Activated naive CD4-positive, alpha-beta T cell (primary cell): ENCODE measurements at places on chromosomes 13 and 19.

DNA sequence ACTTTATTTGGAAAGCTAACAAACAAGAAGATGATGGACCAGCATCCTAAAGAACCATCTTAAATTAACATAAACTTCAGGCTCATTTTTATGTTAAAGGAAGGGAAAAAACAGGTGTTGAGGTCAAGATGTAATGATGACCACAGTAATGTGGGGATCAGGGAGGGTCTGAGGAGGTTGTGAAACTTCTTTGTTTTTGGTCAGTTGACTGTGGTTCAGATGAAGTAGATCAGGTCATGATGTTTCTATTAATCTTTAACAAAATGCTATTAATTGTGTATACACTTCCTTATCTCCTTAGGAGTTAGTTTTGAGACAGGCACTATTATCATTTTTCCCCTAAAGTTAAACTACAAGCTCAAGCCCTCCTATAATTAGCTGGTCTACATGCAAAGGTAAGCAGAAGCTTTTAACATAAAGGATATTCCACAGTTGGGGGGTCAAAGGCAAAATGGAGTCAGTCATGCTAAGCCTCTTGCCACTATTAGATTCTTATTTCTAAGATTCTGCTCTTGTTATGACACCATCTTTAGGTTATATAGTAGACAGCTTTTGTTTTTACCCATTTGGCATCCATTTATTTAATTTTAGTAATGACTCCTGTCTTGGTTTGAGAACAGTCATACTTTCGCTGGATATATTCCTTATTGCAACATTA, 800.1 kb upstream of the PCDH9 start:
- no peak for DNase-seq

DNA sequence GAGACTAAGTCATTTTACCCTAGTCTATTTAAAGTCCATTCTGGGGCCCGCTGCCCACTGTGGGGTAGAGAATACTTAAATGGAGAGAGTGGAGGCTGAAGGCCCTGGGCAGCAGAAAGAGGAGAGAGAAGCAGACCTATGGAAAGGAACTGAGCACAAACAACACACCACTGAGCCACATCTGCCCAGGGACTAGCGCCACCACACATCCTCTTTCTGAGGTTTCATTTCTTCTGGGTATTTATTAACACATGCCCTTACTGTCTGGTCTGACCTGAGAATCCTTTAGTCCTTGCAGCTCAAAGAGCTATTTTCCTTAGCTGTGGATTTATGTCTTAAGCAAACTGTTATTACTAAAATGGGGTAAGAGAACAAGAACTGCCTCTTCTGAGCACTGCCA, 154.0 kb downstream of the NALCN start:
- no peak for DNase-seq

DNA sequence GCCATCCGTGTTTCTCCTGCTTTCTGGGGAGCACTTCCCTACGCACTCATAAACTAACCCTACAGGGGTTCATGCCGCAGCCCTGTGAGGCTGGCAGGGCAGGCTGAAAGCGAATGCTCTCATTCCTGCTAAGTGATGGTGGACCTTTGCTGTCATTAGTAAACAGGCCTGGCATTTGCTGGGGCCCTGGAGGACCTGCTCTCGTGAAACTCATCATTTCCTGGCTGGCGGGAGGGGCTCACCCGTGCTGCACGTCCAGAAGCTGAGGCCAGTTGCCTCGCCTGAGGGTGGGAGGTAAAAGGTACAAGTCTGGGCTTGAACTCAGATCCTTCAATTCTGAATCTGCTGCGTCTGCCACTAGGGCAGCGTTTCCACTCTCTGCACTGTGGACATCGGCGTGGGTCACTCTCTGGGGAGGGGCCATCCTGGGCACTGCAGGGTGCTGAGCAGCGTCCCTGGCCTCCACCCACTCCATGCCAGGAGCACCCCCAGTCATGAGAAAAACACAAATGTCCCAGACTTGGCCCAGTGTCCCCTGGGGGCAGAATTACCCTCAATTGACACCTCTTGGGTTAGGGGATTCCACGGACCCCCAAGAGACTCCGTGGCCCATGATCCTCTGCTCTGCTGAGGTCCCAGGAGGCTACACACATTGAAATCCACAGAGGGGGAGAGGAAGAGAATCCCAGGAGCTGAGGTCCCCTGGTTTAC, 7.0 kb downstream of the MOB3A start:
- DNase-seq = no peak

- DNase-seq = no peak
Observed at GRCh38 chr19:45522010-45522941, 15.0 kb downstream of the VASP start.

DNA sequence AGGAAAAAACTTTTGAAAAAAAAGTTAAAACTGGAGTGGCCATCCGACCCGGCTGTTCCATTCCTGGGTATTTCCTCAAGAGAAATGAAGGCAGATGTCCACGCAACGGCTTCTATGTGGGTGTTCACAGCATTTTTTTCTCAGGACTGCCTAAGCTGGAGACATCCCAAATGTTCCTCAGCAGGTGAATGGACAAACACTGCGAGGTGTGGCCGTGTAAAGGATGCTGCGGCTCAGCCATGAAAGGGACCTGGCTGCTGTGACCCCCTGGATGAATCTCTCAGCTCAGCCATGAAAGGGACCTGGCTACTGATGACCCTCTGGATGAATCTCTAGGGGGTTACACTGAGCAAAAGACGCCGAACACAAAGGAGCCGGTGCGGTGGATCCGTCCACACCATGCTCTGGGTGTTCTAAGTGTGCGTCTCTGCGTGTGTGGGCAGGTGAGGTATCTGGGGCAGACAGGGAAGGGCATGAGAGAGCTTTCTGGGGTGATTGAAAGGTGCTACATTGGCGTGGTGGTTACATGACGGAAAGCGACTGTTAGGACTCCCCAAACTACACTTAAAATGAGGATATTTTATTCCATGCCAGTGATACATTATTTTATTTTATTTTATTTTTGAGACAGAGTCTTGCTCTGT, 7.2 kb upstream of the ASPDH start:
- DNase-seq = no peak

GRCh38 chr13:86760620-86761019, 910.6 kb upstream of the SLITRK5 start:
- no peak for DNase-seq

GRCh38 chr13:42992764-42993122, 702 bp upstream of the EPSTI1 start:
- DNase-seq = no peak

- no peak for DNase-seq
Observed at GRCh38 chr13:45522571-45522970, 57.8 kb downstream of the COG3 start.
